Ascending aorta (tissue), 2 donors: ENCODE measurements at places on chromosomes 12 and 14. TPM values are rescaled to one million over a fixed set of nuclear protein-coding genes. Genes with fewer than 3 reads are reported as not detected.

- H3K27ac ChIP-seq, result no peak overlapping the region
- no peaks in the 10 kb centered on the region for H3K4me1 ChIP-seq
- DNase-seq, result no peak
Measured at GRCh38 chr12:59164226-59164625, 243.9 kb upstream of the LRIG3 start.

The HOMEZ gene
- 7.3 TPM for total RNA-seq

DNA sequence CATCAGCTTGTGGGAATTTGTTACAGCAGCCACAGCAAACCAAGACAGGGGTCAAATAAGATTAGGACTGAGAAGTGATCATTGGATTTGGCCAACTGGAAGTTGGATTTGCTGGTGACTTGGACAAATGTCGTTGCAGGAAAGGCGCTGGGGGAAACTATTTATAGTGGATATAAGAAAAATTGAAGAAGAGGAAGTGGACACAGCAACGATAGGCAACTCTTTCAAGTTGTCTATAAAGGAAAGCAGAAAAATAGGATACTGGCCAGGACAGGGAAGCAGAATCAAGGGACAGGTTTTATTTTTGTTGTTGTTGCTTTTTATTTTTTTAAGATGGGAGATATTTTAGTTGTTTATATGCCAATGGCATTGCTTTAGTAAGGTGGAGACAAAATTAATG, 56.2 kb upstream of the RTRAF start:
- no peak for DNase-seq
- H3K36me3 ChIP-seq, result no peaks in the 10 kb centered on the region
- H3K4me1 ChIP-seq, result no peaks in the 10 kb centered on the region

The SVOP gene
- total RNA-seq, result not detected

The RFC5 gene
- total RNA-seq, result 5.2 TPM

- no peak overlapping the region for H3K4me3 ChIP-seq
- no peak for DNase-seq
- no peaks in the 10 kb centered on the region for H3K27me3 ChIP-seq
- no peaks in the 10 kb centered on the region for H3K4me1 ChIP-seq
- no peak overlapping the region for H3K27ac ChIP-seq
Measured at GRCh38 chr14:52402812-52403526, 88.9 kb downstream of the PTGER2 start.

DNA sequence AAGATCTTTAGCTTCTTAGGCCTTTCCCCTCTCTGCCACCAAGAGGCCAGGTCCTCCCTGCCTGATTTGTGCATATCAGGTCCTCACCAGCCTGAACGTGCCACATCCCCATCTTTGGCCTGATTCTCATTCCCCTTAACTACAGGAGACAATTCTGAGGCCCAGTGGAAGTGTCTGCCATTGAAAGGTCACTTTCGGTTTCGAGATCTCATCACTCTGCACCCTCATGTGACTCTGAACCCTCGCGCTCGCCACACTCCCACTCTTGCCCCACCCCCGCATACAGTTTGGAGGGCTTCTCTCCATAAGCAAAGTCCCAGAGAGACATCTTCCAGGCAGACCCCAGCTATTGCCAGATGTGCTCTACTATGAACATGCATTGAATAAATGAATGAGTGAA, 189.0 kb downstream of the NTF3 start:
- no peaks in the 10 kb centered on the region for H3K36me3 ChIP-seq
- no peaks in the 10 kb centered on the region for H3K27me3 ChIP-seq
- H3K27ac ChIP-seq, result no peak overlapping the region
- no peak for DNase-seq
- no peak overlapping the region for H3K4me3 ChIP-seq

- no peak overlapping the region for H3K4me3 ChIP-seq
- no peaks in the 10 kb centered on the region for H3K27me3 ChIP-seq
- DNase-seq, result no peak
- H3K27ac ChIP-seq, result no peak overlapping the region
Measured at GRCh38 chr12:105221583-105222283, 14.2 kb downstream of the APPL2 start.

The VWF gene
- total RNA-seq, result 1,026 TPM

DNA sequence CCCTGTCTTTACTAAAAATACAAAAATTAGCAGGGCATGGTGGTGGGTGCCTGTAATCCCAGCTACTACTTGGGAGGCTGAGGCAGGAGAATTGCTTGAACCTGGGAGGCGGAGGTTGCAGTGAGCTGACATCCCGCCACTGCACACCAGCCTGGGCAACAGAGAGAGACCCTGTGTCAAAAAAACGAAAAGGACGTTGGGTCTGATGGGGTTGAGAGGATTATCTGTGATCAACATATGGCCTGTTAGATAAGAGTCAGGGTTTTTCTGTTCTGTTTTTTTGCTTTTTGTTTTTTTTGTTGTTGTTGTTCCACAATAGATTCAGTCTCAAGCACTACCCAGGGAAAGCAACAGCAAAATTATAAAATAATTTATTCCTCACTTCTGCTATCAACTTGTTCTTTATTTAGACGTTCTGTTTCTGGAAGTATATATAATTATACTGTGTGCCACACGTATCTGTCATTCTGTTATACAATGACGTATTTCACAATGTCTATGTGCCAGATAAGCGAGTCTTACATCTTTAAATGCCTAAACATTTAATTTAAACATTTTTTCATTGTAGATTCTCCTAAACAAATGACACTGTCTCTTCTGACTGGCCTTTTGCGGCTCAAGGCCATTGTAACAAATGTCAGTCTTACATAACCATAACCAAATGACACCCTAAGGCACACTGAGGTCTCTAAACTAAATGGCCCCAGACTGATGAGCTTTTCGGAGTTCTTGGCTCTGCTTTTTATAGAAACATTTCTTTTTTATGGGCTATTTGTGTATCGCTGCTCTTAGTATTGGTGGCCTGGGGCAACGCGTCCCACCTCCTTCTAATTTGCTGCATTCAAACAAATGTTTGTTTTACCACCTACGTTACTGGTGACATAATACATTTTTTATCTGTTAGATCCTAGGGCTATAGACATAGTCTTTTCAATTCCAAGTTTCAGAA, 7.2 kb upstream of the P2RX4 start:
- H3K4me1 ChIP-seq, result no peaks in the 10 kb centered on the region
- H3K36me3 ChIP-seq, result no peaks in the 10 kb centered on the region
- H3K27ac ChIP-seq, result no peak overlapping the region
- H3K4me3 ChIP-seq, result no peak overlapping the region
